Hematopoietic multipotent progenitor cell treated with erythropoietin and hydrocortisone succinate and interleukin-3 and kit ligand, for 4 days (in vitro differentiated cells): ENCODE measurements at places on chromosomes 6 and 20.
A peak's percentile ranks its signal among the peaks of the same experiment; 100 is the strongest.

- peak; percentile 11 for DNase-seq
Observed at GRCh38 chr20:33524261-33524660, 34.4 kb downstream of the CBFA2T2 start.

GRCh38 chr20:58231683-58232082 is 3.2 kb upstream of the ANKRD60 start:
- DNase-seq, result no peak

DNA sequence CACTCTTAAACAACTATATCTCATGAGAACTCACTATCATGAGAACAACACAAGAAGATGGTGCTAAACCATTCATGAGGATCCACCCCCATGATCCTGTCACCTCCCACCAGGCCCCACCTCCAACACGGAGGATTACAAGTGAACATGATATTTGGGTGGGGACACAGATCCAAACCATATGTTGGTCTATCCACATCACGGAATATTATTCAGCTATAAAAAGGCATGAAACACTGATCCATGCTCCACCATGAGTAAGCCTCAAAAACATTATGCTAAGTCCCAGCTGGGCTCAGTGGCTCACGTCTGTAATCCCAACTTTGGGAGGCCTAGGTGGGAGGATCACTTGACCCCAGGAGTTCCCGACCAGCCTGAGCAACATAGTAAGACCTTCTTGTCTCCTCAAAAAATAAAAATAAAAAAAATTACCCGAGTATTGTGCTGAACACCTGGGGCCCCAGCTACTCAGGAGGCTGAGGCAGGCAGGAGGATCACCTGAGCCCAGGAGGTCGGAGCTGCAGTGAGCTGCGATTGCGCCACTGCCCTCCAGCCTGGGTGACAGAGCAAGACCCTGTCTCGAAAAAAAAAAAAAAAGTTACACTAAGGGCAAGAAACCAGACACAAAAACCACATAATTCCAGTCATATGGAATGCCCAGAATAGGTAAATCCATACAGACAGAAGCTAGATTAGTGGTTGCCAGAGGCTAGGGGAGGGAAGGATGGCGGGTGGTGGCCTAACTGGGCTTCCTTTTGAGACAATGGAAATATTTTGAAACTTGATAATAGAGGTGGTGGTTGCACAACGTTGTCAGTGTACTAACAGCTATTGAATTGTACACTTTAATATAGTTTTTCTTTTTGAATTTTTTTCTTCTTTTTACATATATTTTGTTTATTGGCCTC is 43.1 kb downstream of the ZNF217 start:
- peak; percentile 48 for DNase-seq

DNA sequence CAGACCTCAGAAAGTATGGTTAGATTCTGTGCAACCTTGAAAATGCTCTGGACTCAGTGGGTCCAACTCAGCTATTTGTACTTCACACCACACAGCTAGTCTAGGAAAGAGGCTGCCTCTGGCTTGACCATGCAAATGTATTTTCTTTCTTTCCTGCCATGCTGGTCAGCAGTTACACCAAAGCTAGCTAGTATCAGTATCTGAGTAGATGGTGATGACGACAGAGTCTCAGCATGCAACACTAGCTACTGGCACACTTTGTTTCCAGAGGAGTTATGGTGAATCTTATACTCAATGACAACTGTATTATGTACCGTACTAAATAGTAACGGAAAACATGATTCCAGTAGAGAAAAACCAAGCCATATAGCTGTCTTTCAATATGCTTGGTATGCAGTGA is 96.6 kb upstream of the POPDC3 start:
- DNase-seq, result no peak

DNA sequence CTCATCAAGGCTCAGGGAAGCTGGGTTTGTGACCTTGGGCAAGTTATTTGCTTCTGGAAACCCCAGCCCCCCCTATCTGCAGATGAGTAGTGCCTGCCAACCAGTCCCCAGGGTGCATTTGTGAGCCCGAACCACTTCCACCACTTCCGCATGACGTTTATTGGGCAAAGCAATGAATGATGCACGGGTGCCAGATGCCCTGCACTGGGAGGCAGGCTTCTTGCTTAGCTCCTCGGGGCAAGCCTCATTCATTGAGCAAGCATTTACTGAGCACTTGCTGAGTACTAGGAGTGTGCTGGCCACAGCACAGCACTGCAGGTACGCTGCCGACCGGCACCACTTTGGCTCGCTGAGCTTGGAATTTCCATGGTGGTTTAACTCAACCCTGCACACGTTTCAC is 60.2 kb downstream of the GNAS-AS1 start:
- no peak for DNase-seq

DNA sequence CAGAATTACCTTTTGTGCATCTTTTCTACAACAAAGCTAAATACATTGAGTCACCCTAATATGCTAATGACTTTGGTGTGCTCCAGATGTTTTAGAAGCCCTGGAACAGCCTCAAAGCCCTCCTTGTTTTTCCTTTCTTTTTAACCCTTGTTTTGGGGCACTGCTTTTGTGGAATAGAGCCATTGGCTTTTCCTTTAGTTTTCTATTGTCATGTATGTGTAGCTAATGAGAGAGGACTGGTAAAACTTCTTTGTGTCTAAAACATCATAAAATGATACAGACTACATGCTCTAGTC is 158.8 kb downstream of the JARID2 start:
- DNase-seq, result no peak
